ENCODE measurements at places on chromosomes 11 and 22.

DNA sequence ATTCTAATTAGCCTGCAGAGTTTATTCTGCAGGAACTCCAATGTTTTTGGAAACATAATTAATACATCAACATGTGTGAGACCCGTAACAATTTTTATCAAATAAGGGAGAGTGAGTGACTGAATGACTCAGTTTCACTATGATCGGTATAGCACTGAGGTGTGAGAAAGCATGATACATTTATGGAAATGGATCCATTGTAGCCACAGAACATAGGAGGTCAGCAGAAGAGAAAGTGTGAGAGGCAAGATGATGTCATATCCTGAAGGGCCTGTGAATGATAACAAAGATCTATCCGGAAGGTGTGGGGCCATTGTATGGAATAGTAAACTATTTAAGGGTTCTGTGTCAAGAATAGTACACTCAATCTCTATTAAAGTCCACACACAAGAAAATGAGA lies 1406.1 kb upstream of the TENM4 start:
- DNase-seq: no peak

DNA sequence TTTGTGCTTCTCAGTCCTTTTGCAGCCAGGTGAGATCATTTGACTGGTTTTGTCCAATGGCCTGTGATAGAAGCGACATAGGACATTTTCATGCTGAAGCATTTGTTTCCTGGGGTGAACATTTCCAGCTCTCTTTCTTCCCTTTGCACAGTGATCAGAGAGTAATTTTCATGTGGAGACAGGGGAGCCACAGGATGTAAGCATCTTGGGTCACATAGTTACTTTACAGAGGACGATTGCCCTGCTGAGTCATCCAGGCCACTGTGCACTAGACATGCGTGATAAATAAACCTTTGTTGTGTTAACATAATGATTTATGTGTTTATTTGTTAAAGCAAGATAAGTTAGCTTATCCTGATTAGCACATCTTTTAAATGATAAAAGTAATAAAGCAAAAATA lies 263.5 kb upstream of the CCDC179 start:
- DNase-seq: no peak

GRCh38 chr22:17491090-17491640 lies 72.1 kb upstream of the SLC25A18 start:
- DNase-seq: no peak

- peak; percentile 65 for DNase-seq
Observed at GRCh38 chr11:704781-705645, 1.0 kb upstream of the EPS8L2 start.

DNA sequence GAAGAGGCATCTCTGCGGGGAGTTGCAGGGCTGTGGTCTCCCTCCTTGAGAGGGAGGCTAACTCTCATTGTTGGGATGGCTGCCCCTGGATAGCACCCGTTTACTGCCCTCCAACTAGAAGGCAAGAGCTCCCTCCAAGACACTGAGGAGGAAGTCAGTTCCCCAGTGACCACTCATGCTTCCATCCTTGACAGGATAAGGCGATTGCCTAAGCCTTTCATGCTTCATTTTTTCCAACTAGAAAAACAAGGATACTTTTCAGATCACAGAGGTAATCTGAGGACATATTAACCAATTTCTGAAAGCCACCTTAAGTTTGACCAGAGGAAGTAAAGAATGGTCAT lies 186.6 kb downstream of the MAML2 start:
- DNase-seq: no peak

- no peak for DNase-seq
Observed at GRCh38 chr11:33347490-33348125, 90.4 kb downstream of the HIPK3 start.

- DNase-seq: no peak
Observed at GRCh38 chr11:96736601-96737000, 346.8 kb downstream of the JRKL start.

GRCh38 chr22:25950111-25950510 lies 208.1 kb downstream of the MYO18B start:
- no peak for DNase-seq

DNA sequence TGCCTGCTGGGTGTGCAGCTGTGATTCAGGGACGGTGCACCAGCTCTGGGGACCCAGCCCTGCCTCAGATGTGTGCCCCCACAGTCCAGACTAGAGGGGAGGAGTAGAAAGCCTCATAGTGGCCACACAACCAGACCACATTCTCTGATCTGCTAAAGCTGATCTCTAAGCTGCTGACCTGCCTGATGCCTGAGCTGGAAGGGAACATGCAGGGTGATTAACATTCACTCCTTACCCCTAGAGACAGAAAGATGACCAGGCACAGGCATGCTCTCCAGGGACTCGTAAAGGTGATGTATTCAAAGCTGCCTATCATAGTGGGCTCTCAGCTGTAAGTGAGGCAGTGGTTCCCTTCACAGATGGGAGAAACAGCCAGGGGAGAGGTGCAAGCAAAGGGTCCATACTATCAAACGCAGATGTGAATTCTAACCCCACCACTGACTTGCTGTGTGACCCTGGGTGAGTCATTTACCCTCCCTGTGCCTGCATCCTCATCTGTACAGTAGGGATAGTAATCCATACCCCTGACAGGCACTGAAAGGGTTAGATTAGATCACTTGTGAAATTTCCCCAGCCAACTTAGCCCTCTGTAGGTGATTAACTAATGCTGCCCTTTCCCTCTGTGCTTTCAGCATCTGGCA lies 29.0 kb upstream of the LRRC32 start:
- no peak for DNase-seq

- no peak for DNase-seq
Observed at GRCh38 chr22:44221710-44222475, 41.2 kb downstream of the PARVG start.

DNA sequence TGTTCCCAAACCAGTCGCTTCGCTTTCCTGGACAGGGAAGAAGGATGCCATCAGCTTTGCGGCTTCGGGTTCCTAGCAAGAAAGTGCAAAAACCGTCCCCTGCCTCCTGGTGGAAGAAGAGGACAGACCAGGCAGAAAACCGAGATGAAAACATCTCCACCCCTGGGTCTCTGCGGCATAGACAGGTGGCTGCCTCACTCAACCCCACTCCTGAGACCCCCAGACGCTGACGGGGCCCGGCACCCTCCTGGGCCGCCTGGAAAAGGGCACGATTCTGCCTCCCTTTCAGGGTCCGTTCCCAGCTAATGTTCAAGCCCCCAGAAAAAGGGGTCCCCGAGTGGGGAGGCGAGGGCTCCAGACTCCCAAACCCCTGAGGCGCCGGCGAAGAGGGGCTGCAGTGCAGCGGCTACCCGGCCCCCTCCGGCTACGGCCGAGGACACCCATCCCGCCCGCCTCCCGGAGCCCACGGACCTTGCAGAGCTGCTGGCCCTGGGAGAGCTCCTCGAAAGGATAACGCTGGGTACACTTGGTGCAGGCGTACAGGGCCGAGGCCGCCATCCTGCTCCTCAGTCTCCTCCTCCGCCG lies 569 bp downstream of the FAM76B start:
- DNase-seq: no peak

GRCh38 chr22:46056546-46057245 lies 79.7 kb upstream of the WNT7B start:
- DNase-seq: peak; percentile 39

DNA sequence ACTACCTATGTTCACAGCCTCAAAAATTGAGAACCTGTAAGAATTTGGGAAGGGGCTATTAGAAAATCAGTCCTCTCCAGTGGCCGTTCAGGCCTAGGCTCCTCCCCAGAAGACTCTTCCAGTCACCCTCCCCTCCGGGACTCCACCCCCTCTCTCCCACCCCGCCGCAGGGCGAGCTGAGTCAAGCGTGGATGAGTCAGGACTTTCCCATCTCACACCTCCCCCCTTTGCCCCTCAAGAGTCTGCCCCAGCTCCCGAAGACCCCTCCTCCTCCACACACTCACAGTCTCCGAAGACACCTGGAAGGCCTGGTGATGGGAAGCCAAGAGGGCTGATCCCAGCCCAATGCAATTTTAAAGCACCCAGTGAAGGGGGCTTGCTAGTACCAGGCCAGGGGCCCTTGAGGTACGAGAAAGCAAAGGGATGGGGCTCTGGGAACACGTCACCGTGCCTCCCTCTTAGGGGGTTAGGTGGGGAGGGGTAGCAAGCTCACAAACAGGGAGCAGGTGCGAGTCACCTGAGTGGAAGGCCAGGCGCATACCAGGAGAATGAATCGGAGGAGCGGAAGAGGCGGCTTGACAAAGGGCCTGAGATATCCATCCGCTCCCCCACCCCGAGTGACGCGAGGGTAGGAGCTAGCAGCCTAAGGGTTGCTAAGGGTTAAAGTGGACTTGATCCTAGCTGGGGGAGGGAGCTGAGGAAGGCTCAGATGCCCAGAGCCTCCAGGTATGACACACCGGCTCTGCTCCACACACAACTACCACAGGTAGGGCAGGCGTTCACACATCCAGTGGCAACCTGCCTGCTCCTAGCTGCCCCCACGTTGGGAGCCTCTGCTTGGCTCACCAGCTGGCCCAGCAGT lies 13.6 kb downstream of the BCL9L start:
- DNase-seq: peak; percentile 87

DNA sequence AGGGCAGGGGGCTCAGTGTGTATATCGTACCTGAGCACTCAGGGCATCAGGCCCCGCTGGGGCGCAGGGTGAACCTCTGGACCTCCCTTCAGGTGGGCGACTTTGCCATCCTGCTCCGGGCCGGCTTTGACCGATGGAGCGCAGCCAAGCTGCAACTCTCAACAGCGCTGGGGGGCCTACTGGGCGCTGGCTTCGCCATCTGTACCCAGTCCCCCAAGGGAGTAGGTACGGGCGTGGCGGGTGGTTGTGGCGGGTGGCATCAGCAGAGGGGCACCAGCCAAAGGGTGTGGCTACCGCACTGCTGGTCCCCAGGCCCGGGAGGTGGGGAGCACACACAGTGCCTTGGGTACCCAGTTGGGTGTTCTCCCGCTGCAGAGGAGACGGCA lies 6.3 kb downstream of the SLC39A13 start:
- no peak for DNase-seq

GRCh38 chr11:15059132-15059915 lies 14.1 kb upstream of the CALCB start:
- DNase-seq: no peak

- DNase-seq: peak; percentile 33
Observed at GRCh38 chr11:61999141-61999975, 31.9 kb upstream of the FTH1 start.

DNA sequence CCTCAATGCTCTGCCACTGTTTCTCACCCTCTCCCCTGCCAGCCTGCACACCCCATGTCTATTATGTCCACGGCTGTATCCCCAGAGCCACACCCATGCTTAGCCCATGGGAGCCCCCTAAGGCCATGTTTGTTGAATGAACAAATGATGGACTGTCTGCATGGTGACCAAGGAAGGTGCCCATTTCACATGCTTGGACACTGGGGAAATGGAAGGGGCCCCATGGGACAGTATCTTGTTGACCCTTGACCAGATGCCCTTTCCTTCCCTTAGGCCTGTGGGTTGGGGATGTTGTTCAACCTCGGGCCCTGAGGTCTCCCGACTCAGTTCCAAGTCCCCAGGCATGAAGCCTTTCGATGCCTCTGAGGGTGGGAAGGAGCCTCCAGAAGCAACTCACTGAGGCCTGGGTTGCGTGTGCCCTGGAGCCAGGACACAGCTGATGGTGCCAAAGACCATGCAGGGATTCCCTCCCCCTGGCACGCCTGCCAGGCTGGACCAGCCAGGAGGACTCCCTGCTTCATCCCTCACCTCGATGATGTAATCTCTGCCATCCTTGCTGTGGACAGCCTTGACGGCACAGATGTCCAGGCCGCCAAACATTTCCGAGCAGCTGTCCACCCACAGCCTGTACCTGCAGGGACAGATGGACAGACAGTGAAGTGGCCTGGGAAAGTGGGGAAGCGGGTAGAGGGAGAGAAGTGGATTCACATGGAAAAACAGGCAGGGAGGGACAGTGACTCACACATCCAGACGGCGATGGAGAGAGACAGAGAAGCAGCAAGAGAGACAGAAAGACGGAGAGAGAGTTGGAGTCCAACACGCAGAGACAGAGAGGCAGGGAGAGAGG lies 58.9 kb downstream of the FBXO7 start:
- DNase-seq: no peak

GRCh38 chr22:49532869-49533802 lies 294.5 kb downstream of the BRD1 start:
- DNase-seq: no peak

DNA sequence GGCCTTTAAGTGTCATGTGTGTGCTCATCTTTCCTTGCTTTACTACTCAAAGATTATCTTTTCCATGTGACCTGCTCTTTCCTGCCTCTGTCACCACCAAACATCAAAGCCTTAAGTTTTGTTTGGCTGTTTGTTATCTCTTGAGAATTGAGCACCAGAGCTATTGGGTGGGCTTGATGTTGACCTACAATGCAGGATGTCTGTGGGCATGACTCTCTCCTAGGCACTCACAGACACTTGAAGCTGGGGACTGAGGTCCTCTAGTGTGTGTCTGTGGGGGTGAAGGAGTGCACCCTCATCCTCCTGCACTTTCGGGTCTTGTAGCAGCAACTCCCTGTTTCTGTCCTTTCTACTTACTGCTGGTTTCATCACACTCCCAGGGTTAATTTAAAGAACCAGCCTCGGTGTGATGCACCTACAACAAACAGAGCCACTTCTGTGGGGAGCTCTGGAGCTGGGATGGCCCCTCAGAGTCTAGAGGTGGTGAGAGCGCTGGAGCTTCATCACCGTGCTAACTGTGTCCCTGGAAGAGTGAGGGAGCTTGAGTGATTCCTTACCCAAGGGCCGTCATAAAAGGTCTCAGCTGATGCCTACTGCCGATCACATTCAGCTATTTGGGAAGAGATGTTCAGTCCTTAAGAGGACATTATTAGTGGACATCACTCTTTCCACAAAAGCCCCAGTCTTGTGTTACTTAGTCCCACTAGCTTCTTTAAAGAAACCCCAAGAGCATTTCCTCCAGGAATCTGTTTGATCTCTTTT lies 56.3 kb downstream of the LRRC74B start:
- DNase-seq: no peak

- DNase-seq: peak; percentile 93
Observed at GRCh38 chr11:1834062-1834610, 654 bp upstream of the SYT8 start.

DNA sequence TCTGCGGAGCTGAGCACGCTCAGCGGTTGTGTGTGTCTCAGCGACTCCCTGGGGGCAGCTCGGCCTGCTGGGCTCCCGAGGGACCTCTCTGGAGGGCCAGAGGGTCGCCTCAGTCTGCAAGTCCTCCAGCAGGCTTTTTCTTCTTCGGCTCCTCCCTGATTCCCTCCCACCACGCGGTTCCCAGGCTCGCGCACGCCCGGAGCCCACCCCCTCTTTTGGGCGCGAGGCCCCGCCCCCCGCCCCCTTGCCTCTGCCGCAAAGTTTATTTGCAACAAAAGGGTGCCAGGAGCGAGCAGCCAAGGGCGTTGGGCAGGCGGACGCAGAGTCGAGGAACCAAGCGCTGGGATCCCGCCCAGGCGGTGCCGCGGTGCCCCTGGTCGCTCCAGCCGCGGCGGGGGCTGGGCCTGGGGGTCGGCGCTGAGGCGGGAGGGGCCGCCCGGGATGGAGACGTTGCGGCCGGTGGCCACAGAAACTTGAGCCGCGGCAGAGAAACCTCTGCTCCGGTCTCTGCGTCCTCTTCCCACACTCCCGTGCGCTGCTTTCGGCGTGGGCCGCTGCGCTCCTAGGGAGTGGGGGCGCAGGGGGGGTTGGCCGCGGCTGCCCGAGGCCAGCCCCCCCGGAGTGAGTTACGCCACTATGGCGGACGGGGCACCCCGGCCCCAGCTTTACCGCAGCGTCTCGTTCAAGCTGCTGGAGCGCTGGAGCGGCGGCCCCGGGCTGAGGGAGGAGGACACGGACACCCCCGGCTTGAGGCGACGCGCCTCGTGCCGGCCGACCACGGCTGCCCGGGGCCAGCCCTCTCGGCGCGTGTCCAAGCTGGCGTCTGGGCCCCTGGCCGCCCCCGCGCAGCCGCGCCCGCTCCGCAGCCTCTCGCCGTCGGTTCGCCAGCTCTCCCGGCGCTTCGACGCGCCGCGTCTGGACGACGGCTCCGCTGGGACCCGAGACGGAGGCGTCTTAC lies at the start of gene ARHGEF17:
ARHGEF17 (plus strand) TSS at position 274 of the 958 bp plus-strand sequence; CDS start at position 637, 363 bp downstream.
- peak; percentile 78 for DNase-seq

- DNase-seq: no peak
Observed at GRCh38 chr22:38830026-38830844, 13.6 kb downstream of the NPTXR start.

Measured in breast epithelium (tissue), 4 donors.